ENCODE measurements at places on chromosomes 1 and 21.

DNA sequence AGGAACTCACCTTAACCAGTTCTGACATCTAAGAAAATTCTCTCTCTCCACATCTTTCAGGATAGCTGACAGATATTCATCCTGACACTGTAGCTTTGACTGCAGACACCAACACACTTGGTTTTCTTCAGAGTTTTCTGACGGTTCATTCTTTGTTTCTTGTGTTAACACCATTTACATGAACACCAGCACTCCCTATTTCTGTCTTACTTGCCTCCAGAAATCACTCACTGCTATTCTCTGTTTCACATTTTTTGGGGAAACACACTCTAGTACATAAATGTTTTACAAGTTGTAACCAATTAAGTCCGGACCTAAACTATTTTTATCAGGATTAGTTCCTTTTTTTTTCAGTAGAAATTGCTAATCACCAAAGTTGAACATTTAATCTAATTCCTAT is 15.4 kb downstream of the FLVCR1 start:
- DNase-seq: no peak

GRCh38 chr1:113551728-113552127 is 161.4 kb downstream of the MAGI3 start:
- DNase-seq: no peak

- DNase-seq: no peak
Measured at GRCh38 chr1:212235857-212236256, 49.4 kb upstream of the PPP2R5A start.

DNA sequence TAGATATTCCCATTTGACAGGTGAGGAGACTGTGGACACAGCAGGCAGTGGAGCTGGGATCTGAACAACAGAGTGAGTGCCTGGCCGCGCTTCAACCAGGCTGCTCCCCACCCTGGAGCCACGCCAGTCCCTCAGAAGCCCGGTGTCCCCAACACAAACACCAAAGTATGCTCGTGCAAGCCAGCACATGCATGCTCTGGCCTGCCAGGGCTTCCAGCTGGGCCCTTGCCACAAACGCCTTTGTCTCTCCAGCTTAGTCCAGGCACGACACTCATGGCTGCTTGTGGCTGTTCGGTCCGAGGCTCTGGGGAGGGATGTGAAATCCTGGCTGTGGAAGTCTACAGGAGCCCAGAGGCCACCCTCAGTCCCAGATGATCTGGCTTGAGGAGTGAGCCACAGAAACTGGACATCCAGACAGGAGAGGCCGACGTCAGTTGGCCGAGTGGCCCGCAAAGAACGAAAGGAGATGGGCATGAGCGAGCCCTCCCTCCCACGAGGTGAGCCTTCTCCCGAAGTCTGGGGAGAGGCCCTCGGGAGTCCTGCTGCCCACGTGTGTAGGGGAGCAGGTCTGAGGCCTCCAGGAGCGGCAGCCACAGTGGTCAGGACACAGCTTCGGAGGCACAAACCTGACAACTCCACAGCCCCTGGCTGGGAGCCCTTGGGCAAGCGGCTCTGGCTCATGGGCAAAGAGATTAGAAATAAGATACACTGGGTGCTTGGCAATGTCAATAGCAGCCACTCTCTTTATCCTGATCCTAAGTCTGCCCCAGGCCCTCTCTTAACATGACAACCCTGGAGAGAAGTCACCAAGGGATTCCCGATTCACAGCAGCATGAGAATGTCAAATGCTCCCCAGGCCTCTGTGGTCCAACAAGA is 117.1 kb upstream of the IFFO2 start:
- no peak for DNase-seq

- no peak for DNase-seq
Measured at GRCh38 chr1:108679586-108680213, 12.4 kb upstream of the PRPF38B start.

- DNase-seq: no peak
Measured at GRCh38 chr1:224751624-224752311, 135.7 kb downstream of the CNIH3 start.
